ENCODE measurements at places on chromosomes 7 and 10.

GRCh38 chr7:8765374-8765773, 332.0 kb downstream of the NXPH1 start:
- H3K36me3 ChIP-seq = no peaks in the 10 kb centered on the region
- H3K4me3 ChIP-seq = no peak overlapping the region
- no peak overlapping the region for H3K27ac ChIP-seq
- H3K27me3 ChIP-seq = no peaks in the 10 kb centered on the region
- H3K4me1 ChIP-seq = no peaks in the 10 kb centered on the region
- no peak for DNase-seq

GRCh38 chr10:117929327-117930067, 117.2 kb downstream of the RAB11FIP2 start:
- no peaks in the 10 kb centered on the region for H3K36me3 ChIP-seq
- DNase-seq = no peak
- H3K4me1 ChIP-seq = no peaks in the 10 kb centered on the region
- no peak overlapping the region for H3K4me3 ChIP-seq
- peaks cover 8% of the 10 kb centered on the region for H3K27me3 ChIP-seq
- no peak overlapping the region for H3K27ac ChIP-seq

- no peaks in the 10 kb centered on the region for H3K27me3 ChIP-seq
- H3K27ac ChIP-seq = peak overlapping the region; percentile 75
- peak; percentile 32 for DNase-seq
- H3K36me3 ChIP-seq = no peaks in the 10 kb centered on the region
- H3K4me1 ChIP-seq = peaks cover 7% of the 10 kb centered on the region
- no peak overlapping the region for H3K4me3 ChIP-seq
These were observed 38.5 kb downstream of the MTURN start for GRCh38 chr7:30173058-30173897.

- H3K4me1 ChIP-seq = no peaks in the 10 kb centered on the region
- H3K4me3 ChIP-seq = no peak overlapping the region
- no peaks in the 10 kb centered on the region for H3K36me3 ChIP-seq
- no peaks in the 10 kb centered on the region for H3K27me3 ChIP-seq
- DNase-seq = no peak
These were observed 20.3 kb downstream of the H2AZ2 start for GRCh38 chr7:44827567-44827966.

DNA sequence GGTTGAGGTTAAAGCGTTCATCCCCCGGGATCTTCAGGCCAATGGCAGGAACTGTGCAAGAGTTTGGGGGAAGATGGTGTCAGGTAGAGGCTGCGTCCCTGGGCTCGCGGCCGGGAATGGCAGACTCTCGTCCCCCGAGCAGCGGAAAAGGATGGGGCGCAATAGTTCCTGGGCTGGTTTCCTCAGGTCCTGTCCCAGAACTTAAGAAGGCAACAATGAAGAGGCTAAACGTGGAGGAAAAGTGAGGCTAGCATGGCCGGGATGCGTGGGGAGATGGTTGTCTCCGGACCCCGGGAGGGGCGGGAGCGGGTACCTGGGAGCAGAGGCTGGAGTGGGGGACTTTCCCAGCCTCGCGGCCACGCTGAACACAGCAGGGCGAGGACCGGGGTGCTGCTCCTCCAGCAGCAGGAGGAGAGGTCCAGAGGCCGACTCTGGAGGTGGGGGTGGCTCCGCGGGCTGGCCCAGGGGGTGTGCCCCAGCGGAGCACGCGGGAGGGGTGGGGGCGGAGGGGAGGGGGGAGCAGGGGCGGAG, 882 bp downstream of the IRF5 start:
- peaks cover 22% of the 10 kb centered on the region for H3K27me3 ChIP-seq
- H3K4me1 ChIP-seq = peaks cover 20% of the 10 kb centered on the region
- peak; percentile 55 for DNase-seq
- peak overlapping the region; percentile 85 for H3K27ac ChIP-seq

DNA sequence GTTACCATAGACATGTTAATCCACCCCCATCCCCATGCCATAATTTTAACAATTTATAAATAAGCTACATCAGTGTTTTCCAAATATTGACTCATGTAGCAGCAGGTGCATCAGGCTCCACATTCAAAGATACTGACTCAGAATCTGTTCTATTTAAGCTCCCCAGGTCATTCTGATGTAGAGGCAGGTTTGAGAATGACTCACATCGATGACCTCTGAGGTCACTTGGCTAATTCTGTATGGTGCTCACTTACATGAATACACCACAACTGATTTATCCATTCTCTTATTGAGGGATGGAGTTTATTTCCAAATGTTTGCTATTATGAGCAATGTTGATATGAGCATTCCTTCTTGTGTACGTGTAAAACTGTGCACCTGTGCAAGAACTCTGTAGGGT, 1159.0 kb downstream of the TYW1 start:
- H3K4me1 ChIP-seq = no peaks in the 10 kb centered on the region
- H3K27me3 ChIP-seq = no peaks in the 10 kb centered on the region
- no peak overlapping the region for H3K27ac ChIP-seq
- no peak overlapping the region for H3K4me3 ChIP-seq
- no peaks in the 10 kb centered on the region for H3K36me3 ChIP-seq

DNA sequence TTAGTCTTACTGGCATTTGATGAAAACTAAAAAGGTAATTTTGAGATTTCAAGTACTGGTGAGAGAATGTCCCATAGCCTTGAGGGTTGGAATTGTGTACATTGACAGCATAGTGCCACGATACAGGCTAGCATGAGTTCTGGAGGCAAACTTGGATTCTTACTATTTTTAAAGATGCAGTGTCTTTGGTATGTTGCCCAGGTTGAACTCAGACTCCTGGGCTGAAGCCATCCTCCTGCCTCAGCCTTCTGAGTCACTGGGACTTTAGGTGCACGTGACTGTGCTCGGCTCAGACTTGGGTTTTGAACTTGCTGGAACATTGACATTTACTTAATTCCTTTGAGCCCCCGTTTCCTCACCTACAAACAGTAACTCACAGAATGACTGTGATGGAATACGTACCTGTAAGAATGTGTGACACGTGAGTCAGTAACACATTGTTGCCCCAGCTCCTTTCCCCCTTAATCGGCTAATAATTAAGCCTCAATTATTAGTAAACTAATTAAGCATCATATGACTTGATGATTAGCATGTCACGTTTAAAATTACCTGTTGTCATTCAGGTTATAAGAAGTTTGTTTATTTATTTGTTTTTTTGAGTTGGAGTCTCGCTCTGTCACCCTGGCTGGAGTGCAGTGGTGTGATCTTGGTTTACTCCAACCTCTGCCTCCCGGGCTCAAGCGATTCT, 10.6 kb downstream of the DNAJB6 start:
- no peaks in the 10 kb centered on the region for H3K36me3 ChIP-seq
- H3K27me3 ChIP-seq = no peaks in the 10 kb centered on the region
- DNase-seq = peak; percentile 21
- peaks cover 23% of the 10 kb centered on the region for H3K4me1 ChIP-seq

GRCh38 chr7:40879941-40880543, 745.2 kb downstream of the SUGCT start:
- H3K27ac ChIP-seq = no peak overlapping the region
- H3K4me3 ChIP-seq = no peak overlapping the region
- no peaks in the 10 kb centered on the region for H3K27me3 ChIP-seq
- H3K36me3 ChIP-seq = no peaks in the 10 kb centered on the region
- H3K4me1 ChIP-seq = peaks cover 10% of the 10 kb centered on the region
- no peak for DNase-seq

DNA sequence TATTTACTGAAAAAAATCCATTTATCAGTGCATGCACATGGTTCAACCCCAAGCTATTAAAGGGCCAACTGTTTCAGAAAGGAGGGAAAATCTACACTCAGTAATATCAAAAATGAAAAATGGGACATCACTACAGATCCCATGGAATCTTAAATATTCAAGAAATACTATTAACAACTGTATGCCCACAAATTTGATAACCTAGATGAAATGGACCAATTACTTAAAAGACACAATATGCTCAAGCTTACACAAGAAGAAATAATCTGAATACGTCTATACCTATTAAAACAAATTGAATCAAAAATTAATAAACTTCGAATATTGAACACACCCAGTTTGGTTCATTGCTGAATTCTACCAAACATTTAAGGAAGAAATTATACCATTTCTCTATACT, 87.9 kb downstream of the KMT2C start:
- DNase-seq = no peak
- H3K27me3 ChIP-seq = no peaks in the 10 kb centered on the region
- H3K27ac ChIP-seq = no peak overlapping the region
- peaks cover under 1% of the 10 kb centered on the region for H3K4me1 ChIP-seq
- H3K4me3 ChIP-seq = no peak overlapping the region

DNA sequence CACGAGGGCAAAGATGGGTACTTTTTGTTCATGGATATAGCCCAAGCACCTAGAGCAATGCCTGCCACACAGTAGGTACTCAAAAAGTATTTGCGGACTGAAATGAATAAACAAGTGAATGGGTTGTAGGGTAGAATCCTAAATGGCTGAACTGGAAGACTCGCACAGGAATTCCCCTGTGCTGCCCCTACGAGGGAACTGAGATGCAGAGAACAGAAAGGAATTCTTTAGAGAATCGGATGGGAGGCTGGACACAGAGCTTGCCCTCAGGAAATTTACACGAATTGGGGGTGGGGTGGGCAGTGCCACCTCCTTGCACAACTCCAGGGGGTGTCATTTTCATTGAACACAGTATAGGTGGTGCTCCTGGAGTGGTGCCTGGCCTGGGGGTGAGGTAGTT, 35.2 kb upstream of the SRGN start:
- H3K36me3 ChIP-seq = no peaks in the 10 kb centered on the region
- peak overlapping the region; percentile 37 for H3K27ac ChIP-seq
- DNase-seq = no peak
- no peaks in the 10 kb centered on the region for H3K27me3 ChIP-seq
- H3K4me3 ChIP-seq = no peak overlapping the region

GRCh38 chr7:115910541-115911164, 119.9 kb downstream of the TFEC start:
- DNase-seq = no peak
- no peak overlapping the region for H3K27ac ChIP-seq
- H3K4me3 ChIP-seq = no peak overlapping the region

DNA sequence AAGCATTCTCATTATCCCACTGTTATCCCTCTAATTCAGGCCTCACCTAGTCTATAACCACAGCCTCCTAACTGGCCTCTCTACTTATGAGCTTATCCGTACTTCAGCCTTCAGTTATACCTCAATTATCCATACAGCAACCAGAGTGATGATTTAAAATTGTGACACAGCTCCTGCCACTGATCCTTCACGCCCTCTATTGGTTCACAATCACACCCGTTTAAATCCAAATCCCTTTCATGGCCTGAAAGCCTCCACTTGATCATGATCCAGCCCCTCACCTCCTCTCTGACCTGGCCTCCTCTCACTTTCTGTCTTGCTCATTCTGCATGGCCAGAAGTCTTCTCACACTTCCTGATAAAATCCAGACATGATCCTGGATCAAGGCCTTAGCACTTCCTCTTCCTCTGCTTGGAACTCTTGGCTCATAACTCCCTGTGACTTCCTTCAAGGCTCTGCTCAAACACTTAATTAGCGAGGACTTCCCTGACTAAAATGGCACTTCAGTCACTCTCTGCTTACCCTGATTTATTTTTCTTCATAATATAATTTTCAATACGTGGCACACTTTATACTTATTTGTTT, 19.0 kb upstream of the TMEM26 start:
- H3K27ac ChIP-seq = no peak overlapping the region
- H3K27me3 ChIP-seq = no peaks in the 10 kb centered on the region
- DNase-seq = no peak
- H3K4me3 ChIP-seq = no peak overlapping the region

GRCh38 chr10:49050366-49050765, 65.0 kb downstream of the VSTM4 start:
- H3K4me3 ChIP-seq = no peak overlapping the region
- DNase-seq = no peak
- no peaks in the 10 kb centered on the region for H3K27me3 ChIP-seq
- no peaks in the 10 kb centered on the region for H3K36me3 ChIP-seq

GRCh38 chr7:42993038-42993437, 60.9 kb downstream of the MRPL32 start:
- no peak overlapping the region for H3K4me3 ChIP-seq
- no peaks in the 10 kb centered on the region for H3K27me3 ChIP-seq
- H3K4me1 ChIP-seq = no peaks in the 10 kb centered on the region
- no peak for DNase-seq
- no peak overlapping the region for H3K27ac ChIP-seq

DNA sequence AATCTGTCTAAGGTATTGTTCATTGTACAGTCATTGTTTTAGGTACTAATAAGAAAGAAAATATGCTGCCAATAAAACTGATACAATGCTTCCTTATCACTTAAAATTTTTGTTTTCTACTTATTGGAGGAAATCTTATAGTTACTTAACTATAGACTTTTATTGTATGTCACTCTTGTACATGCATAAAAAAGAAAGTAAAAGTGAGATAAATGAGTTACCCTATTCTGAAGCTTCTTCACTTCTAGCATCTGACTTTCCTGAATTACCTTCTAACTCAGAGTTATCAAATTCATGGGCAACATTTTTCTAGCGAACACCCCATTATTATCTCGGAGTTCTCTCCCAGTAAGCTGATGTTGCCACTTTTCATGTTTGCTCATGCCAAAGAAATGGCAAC, 504.9 kb downstream of the SH2D4B start:
- no peak overlapping the region for H3K27ac ChIP-seq
- no peaks in the 10 kb centered on the region for H3K36me3 ChIP-seq
- peaks cover 6% of the 10 kb centered on the region for H3K4me1 ChIP-seq
- H3K27me3 ChIP-seq = peaks cover 26% of the 10 kb centered on the region
- DNase-seq = no peak
